Right kidney (tissue), 9 donors: ENCODE measurements at places on chromosomes 16 and 17.

DNA sequence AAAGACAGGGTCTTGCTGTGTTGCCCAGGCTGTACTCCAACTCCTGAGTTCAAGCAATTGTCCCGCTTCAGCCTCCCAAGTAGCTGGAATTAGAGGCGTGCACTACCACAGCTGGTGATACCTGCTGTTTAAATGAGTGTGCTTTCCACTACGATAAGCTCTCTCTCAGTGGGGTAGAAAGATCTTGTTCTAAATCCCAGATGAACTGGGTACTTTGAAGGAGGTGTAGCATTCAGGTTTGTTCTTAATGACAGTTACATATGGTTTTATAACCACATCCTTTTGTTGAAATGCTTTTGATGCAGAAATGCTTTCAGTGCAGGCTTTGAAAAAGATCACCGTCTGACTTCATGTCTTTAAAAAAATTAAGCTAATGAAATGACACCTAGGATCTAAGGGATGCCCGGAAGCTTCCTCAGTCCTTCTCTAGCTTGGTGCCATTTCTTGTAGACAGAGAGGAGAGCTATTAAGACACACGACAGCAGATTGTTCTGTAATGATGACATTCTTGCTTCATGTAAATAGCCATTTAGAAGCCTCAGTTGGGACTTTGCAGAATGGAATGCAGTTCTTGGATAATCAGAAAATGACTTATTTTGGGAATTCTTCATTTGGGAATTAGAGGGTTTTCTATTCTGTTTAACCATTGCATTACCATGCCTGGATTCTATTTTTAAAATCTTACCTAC, 19.5 kb downstream of the PMM2 start:
- no peak for DNase-seq

GRCh38 chr16:56400458-56400857, 24.9 kb downstream of the AMFR start:
- DNase-seq = no peak

DNA sequence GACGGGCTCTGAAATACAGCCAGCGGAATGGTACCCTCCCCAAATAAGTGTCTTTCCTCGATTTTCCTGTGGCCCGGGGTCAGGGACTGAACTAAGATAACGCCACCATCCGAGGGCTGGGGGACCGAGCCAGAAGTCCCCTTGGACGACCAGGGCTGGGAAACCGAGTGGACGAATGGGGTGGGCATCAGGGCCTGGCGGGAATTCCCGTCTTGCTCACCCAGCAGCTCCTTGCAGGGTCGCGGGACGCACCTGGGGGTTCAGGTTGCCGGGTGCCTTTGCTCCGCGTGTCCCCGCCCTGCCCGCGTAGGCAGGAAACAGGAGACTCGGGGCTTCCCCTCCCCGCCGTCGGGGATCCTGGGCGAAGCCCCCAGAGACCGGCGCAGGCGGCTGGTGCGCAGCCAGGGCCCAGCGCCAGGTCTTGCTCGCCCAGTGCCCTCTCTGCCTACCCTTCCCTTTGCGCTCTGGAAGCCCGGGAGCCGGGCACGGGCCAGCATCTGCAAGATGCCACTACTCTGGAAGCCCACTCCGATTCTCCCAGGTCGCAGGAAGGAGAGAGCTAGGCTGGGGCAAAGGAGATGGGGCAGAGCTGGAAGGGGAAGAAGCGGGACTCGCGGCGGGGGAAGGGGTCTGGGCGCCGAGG, 665 bp upstream of the GRIN2C start:
- peak; percentile 54 for DNase-seq

GRCh38 chr16:85176541-85177447, 64.5 kb upstream of the CIBAR2 start:
- DNase-seq = no peak

DNA sequence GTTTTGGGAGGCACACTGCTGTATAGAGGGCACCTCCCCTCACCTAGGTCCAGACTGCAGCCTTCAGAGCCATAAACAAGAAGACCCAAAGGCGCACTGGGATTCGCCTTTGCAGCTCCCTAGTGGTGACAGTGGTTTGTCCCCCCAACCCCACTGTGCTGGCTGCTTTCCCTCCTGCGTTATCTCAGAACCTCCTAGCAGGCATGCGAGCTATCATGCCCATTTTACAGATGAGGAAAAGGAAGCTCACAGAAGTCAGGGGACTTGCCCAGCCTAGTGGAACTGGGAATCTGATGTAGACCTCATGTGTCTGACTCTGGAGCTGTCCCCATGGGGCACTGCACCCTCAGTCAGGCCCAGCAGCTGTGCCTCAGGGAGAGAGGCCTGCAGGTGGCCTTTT, 115.2 kb downstream of the CLEC16A start:
- no peak for DNase-seq

- no peak for DNase-seq
Measured at GRCh38 chr17:77453613-77454241, 313.0 kb downstream of the SEC14L1 start.

DNA sequence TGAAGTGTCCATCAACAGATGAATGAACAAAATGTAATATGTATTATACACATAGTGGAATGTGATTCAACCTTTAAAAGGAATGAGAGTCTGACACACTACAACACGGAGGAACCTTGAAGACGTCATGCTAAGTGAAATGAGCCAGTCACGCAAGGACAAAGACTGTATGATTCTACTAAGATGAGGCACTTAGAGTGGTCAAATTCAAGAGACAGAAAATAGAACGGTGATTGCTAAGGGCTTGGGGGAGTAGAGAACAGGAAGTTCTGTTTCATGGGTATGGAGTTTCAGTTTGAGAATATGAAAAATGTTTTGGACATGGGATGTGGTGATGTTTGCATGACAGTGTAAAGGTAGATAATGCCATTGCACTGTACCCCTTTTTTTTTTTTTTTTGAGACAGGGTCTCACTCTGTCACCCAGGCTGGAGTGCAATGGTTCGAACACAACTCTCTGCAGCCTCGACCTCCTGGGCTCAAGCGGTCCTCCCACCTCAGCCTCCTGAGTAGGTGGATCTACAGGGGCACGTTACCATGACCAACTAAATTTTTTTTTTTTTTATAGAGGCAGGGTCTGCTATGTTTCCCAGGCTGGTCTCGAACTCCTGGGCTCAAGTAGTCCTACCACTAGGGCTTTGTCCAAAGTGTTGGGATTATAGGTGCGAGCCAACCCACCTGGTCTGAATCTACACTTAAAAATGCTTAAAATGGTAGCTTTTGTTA, 2.9 kb upstream of the CCDC102A start:
- DNase-seq = no peak

DNA sequence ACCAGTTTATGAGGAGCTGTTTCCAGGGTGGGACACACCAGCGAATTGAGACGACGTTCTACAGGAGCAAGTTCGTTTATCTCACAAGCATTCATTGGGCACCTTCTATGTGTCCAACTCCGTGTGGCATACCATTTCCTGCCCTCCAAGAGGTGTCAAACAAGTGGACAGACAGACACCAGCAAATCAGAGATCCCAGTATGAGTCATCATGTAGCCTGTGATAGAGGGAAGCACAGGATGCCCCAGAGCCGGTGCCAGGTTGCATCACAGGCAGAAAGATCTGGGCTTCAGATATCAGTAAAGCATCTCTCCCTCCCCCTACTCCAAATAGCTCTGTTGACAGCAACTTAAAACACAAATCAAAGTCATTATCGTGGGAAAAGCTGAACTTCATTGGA, 31.8 kb upstream of the MAF start:
- no peak for DNase-seq

GRCh38 chr16:66444049-66444481, 17.0 kb downstream of the BEAN1 start:
- no peak for DNase-seq

- DNase-seq = no peak
Measured at GRCh38 chr17:44387804-44388203, 1.6 kb downstream of the ITGA2B start.

DNA sequence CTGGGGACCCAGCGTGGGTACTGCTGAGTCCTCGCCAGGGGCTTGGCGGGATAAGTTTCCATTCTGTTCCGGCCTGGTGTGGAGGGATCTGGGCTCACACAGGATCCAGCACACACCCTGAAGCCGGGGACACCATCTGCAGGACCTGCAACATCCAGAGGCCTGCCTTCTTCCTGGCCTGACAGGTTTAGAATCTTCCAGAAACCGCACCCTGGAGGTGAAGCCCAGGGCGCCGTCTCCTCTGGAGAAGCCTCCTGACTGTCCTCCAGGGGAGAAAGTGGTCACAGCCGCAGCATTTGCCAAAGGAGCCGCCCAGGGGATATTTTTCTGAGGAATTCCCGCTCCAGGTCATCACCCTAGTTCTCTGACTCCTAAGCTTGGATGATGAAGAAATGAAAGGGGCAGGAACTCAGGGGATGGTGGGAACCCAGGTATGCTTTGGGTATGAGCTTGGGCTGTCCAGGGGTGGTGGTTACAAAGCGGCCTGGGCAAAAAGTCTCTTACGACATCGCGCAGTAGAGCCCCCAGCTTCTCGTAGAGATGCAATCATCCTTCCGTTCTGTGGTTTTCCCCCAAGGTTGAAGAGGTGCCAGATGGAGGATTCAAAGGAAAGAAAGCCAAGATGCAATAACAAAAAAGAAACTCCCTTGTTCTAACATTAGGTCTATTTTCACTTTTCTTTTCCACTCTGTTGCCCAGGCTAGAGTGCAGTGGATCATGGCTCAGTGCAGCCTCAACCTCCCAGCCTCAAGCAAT, 9.1 kb upstream of the CRISPLD2 start:
- no peak for DNase-seq

DNA sequence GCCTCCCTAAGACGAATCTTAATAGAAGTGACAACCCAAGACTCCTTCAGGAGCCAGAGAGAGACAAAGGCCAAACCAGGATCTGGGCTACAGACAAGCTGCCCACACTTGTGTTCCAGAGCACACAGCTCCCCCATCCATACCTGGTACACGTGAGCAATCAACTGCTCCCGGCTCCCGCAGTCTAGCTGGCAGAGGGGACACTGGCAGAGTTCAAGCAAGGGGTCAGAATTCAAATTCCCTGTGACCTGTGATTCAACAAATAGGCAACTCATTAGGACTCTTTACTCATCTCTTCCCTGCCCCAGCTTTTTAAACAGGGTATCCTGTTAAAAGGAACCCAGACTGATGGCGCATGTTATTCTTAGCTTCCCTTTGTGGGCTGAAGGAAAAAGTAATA, 18.2 kb downstream of the ATXN1L start:
- DNase-seq = no peak

GRCh38 chr16:55370762-55371482, 46.9 kb downstream of the IRX6 start:
- peak; percentile 63 for DNase-seq

DNA sequence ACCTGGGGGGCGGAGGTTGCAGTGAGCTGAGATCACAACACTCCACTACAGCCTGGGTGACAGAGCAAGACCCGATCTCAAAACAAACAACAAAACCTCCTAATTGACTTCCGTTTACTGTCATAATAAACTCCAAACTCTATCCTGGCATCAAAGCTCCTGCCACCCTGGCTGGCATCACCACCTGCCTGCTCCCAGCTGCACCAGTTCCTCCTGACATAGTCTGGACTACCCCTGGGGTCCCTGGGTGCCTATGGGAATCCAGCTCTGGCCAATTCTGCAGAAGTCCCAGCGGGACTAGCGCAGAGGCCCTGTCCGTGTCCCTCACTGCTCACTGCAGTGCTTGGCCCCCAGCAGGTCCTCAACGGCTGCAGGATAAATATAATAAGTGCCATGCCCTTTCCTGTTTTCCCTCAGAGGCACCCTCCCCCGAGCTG, 723 bp downstream of the NTHL1 start:
- no peak for DNase-seq

DNA sequence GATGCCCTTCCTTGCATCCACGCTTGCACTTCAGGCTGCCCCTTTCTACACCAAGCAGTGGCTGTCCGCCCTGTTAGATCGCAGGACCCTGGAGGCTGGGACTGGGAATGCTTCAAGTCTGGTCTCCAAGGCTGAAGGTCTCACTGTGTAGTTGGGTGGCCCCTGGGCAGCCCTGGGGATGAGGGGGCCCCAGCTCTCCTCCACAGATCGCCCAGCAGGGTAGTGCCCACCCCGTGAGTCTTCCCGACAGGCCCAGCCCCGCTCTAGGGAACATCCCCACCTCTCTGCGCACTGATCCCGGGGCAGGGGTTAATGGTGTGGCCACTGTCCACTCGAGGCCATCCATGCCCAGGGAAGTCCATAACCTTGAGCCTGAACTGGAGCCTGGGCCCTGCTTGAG, 10.3 kb downstream of the ZNF213 start:
- DNase-seq = no peak

DNA sequence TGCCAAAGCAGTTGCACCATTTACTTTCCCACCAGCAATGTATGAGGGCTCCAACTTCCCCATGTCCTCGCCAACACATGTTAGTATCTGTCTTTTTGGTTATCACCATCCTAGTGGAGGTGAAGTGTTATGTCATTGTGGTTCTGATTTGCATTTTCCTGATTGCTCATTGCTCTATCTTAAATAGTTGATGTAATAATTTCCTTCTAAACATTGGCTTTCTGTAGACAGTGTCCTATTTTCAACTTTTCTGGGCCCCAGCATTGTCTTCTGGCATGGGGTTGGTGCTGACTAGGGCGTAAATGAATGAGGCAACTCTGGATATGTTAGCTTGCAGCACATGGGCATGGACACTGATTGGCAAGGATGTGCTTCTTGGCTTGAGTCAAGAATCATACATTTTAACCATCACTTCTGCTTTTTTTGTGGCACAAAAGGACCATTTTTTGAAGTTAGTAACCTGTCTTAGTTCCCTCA, 25.1 kb downstream of the PLCG2 start:
- DNase-seq = no peak

GRCh38 chr16:51149251-51149661, 1.8 kb downstream of the SALL1 start:
- peak; percentile 72 for DNase-seq

DNA sequence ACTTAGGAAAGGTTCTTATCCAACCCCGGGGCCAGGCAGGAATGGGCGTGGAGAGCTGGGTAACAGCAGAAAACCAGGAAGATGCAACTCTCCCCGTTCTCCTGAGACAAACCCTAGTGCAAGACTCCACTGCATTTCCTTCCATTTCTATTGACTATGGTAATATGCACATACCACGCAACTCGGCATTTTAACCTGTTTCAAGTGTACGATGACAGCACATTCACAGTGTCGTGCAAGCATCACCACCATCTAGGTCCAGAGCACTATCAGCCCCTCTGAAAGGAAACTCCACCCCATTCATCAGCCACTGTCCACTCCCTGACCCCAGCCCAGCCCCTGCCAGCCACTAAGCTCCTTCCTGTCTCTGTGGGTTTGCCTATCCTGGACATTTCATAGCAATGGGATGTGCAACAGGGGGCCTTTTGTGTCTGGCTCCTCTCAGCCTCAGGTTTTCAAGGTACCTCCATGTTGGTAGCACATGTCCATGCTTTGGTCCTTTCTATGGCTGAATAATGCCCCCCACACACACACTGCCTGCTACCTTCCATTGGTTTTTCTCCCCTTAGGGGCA, 441.9 kb downstream of the SOX9 start:
- no peak for DNase-seq

- DNase-seq = no peak
Measured at GRCh38 chr16:74748616-74749026, 26.0 kb downstream of the FA2H start.

- no peak for DNase-seq
Measured at GRCh38 chr17:63277629-63278028, 168.5 kb downstream of the CYB561 start.
